Spleen (tissue), 13 donors: ENCODE measurements at places on chromosomes 5 and 9. TPM values are rescaled to one million over a fixed set of nuclear protein-coding genes. Genes with fewer than 3 reads are reported as not detected.

- DNase-seq, result no peak
These were observed 65.1 kb downstream of the MACROH2A1 start for GRCh38 chr5:135333732-135334515.

GRCh38 chr5:932628-933250 is 40.1 kb downstream of the TRIP13 start:
- no peak for DNase-seq

GRCh38 chr5:115818821-115819220 is 2.4 kb upstream of the CDO1 start:
- DNase-seq, result peak; percentile 59

DNA sequence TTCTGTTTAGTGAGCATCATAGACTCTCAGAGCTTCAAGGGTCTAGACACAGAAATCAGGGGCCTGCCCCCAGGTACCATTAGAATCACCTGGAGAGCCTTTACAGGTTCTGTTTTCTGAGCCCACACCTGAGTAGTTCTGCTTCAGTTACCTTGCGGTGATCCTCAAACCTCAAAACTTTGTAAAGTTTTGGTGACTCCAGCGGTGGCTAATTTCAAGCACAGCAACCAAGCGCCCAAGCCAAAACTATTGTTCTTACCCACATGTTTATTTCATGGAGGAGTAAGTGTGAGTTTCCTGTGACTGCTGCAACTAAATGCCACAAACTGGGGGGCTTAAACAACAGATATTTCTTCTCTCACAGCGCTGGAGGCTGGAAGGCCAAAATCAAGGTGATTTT is 108.9 kb downstream of the FOXD1 start:
- no peak for DNase-seq

DNA sequence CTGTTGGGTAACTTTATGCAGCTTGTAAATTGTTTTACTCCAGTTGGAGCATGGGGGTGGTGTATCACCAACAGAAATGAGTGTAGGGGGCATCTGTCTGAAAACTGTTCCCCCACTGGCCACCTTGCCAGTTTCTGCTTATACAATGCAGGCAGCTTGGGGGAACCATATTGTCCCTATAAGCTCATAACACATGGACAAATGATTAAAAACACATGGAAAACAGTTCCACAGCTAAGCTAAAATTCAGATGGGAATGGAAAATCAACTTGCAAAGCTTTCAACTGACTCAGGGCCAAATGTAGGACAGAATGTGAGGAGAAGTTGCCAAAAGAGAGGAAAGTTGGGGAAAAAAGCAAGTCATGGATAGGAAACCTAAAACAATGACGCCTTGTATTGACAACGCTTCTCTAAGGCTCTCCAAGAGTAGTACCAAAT is 7.9 kb upstream of the CER1 start:
- DNase-seq, result no peak

- DNase-seq, result no peak
These were observed 28.3 kb downstream of the PTPN3 start for GRCh38 chr9:109469646-109470358.

GRCh38 chr9:75365196-75365595 is 276.9 kb downstream of the OSTF1 start:
- DNase-seq, result no peak

DNA sequence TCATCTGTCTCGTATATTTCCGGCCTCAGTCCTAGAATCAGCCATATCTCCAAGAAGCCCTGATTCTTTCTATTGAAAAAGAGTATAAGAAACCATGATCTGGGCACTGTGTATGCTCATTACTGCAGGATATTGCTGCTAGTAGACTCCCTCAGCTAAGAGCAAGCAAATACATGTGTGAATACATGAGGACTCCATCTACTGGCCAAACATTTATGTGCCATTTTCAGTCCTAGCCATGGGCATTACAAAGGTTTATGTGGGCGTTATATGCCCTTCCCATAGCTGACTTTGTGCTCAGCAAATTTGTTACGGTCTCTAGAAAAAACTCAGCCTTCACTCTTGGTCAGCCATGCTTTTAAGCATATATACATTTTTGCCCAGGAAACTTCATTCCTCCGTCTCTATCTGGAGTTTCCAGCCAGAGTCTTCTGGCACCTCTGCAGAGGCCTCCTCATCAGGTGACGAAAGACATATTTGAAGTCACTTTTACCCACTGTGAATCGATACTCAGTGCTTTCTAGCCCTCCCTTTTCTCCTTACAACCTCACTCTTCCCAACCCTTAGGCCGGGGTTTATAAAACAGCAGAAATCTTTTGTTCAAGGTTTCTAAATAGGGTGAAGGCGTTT is 1495.6 kb upstream of the CDH6 start:
- no peak for DNase-seq

DNA sequence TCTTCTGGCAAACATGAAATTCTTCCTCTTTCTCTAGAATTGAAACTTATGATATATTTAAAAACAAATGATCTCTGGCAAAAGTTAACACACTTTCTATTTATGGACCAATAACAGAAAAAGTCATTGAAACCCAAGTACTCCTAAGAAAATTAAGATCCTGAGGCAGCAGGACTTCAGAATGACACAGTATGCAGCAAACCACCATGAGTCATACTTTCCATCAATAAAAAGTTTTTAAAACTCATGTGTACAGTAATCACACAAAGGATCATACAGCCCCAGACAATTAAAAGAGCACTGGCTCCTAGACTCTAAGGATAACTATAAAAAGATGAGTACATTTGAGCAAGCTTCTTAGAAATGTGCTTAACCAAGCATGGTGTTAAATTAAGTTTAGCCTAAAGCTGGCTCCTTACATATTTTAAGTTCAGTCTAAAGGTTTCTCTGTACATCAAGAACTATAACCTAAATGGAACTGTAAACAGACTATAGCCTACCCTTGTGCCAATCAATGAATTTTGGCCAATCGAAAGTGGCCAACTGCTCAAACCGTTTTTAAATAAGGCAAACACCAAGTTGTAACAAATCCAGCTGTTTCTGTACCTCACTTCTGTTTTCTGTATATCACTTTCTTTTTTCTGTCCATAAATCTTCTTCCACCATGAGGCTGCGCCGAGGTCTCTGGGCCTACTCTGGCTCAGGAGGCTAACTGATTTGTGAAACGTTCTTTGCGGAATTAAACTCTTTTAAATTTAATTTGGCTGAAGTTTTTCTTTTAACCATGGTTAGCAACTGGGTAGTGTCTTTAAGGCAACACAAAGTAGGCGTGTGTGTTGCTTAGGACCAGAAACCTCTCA is 232.1 kb upstream of the PIK3R1 start:
- no peak for DNase-seq

MFAP3 gene
- 31.3 TPM for total RNA-seq

BRINP1 gene
- total RNA-seq, result 0.60 TPM

ASB6 gene
- 24.9 TPM for total RNA-seq

- DNase-seq, result no peak
These were observed 9.5 kb upstream of the BARHL1 start for GRCh38 chr9:132572921-132573320.

DNA sequence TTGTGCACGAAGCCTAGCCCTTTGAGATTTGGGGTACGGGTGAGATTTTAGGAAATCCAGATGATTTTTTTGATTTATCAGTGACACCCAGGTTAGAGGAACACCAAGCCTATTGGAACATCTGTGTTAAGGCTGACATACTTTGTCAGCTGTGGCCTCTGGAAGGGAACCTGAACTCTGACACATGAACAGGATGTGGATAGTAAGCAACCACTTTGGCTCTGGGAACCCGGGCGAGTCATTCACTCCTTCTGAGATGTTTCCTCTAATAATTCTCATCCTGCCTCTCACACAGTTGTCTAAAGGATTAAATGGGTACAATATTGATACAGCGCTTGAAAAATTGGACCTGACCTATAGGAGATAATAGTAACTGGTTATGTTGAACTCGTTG is 67.8 kb downstream of the FGF1 start:
- no peak for DNase-seq

ZNG1C gene
- total RNA-seq, result 31.2 TPM

DNA sequence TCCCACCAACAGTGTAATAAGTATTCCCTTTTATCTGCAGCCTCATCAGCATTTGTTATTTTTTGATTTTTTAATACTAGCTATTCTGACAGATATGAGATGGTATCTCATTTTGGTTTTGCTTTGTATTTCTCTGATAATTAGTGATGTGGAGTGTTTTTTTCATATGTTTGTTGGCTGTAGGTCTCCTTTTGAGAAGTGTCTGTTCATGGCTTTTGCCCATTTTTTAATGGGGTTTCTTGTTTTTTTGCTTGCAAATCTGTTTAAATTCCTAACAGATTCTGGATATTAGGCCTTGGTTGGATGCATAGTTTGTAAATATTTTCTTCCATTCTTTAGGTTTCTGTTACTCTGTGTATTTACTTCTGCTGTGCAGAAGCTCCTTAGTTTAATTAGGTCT is 445.4 kb upstream of the DAB2 start:
- no peak for DNase-seq

- no peak for DNase-seq
These were observed 2292.6 kb upstream of the C9orf72 start for GRCh38 chr9:29865764-29866313.

PTPRD gene
- total RNA-seq, result 3.5 TPM

DNA sequence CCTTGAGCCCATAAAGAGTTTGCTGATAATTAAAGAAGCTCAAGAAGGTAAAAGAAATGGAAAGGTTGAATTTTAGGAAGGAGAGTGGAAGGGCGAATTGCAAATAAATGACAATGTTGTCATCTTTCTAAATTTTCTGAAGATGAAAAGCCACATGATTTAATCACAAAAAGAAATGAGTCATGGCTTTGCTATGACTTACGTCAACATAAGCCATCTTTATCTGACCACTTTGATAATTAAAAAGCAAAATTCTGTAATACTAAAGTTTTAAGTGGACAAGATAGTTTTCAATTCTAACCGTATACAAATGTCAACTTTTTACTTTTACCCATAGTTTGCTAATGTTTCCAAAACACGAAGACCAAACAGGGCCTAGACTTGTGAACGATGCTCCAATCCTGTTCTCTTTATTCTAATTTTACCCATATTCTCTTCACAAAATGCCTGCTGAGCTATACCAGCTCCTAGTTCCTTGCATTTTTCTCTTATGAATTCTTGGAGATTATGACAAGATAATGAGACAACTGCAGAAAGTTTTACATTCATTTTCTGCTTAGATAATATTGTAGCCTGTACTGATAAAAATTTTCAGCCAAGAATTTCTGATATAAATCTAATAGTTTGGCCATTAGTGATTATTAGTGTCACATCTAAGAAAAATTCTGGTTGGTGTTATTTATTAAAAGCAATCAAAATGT is 21.8 kb upstream of the PRUNE2 start:
- no peak for DNase-seq

DNA sequence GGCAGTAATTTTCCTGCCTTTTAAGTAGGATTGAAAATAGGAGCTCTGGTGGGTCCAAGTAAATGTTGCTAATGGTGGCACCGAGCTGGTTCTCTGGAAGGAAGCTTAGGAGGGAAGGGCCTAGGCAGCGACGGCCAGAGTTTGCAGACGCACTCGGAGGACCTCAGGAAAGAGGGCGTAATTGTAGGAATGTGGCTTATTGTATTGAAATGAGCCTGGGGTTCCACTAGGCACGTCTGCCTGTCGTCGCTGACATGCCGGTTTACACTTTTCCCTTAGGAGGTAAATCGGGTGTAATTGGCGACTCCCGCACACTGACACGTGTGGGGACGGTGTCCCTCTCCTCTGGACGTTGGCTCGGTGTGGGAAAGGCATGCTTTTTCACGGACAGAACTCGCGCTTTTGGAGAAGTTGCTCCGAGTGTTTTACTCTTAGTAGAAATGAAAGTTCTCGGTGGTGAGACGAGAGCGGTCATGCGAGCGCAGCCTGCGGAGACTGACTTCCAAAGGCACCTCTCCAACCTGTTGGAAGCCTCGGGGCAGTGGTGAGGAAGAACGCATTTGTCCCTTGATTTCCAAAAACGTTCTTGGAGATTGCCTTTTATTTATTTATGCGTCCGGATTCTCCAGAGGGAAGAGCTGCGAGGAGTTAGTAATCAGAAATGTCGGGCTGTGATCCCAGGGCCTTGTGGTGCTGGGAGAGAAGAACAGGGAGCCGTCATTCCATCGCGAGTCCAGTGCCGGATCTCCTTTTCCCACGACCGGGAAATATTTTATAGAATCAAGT is 1.3 kb downstream of the NR4A3 start:
- DNase-seq, result peak; percentile 78

GRCh38 chr9:71741926-71742648 is 26.2 kb downstream of the CEMIP2 start:
- DNase-seq, result no peak

PCDHA10 gene
- 0.34 TPM for total RNA-seq

IFNA4 gene
- not detected for total RNA-seq

- no peak for DNase-seq
These were observed 71.0 kb upstream of the TARS1 start for GRCh38 chr5:33369485-33370465.

FAXDC2 gene
- 27.0 TPM for total RNA-seq

CTNNAL1 gene
- 35.3 TPM for total RNA-seq

DNA sequence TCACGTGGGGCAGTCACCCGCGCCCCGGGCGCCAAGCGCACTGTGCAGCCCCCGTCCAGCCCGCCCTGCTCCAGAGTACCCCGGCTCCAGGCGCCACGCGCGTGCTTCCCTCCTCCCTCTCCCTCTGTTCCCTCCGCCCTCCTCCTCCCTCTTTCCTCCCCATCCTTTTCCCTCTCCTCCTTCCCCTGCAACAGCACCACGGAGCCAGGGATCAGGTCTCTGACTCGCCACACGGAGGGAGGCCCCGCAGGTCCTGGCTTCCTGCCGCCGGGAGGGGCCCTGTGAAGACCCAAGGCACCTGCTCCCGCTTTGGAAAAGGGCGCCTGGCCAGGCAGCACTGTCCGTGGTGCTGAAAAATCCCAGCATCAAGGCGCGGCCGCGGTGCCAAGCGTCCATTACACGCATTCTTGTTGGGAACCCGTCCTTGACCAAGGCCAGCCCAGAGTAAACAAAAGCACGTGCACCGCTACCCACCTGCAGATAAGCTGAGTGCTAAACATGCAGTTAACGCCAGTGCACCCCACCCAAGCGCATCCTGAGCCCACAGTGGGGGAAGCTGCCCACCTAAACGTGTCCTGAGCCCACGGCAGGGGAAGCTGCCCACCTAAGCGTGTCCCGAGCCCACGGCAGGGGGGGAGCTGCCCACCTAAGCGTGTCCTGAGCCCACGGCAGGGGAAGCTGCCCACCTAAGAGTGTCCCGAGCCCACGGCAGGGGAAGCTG is 21.7 kb downstream of the SLC6A18 start:
- DNase-seq, result no peak

- peak; percentile 87 for DNase-seq
These were observed 608 bp downstream of the ENTR1 start for GRCh38 chr9:136409557-136410455.

PRRT1B gene
- not detected for total RNA-seq

- DNase-seq, result no peak
These were observed 9.0 kb downstream of the RFX3 start for GRCh38 chr9:3516667-3517330.

- DNase-seq, result no peak
These were observed 2.1 kb upstream of the GLIS3 start for GRCh38 chr9:4301971-4302427.

ACSL6 gene
- total RNA-seq, result 18.4 TPM

- no peak for DNase-seq
These were observed 44.2 kb downstream of the NACC2 start for GRCh38 chr9:136050701-136051452.
